ENCODE measurements at places on chromosomes 11 and 22. TPM values are rescaled to one million over a fixed set of nuclear protein-coding genes. Genes with fewer than 3 reads are reported as not detected.

Gene FOLR1
- total RNA-seq: not detected

Gene RTN4R
- total RNA-seq: 0.69 TPM

Gene SYT7
- 0.05 TPM for total RNA-seq

Gene BAIAP2L2
- 0.54 TPM for total RNA-seq

Gene RNF26
- 16.2 TPM for total RNA-seq

Gene IL18
- total RNA-seq: 1.5 TPM

Gene NPAS4
- not detected for total RNA-seq

Gene ALDH3B2
- not detected for total RNA-seq

Gene SIPA1
- 68.3 TPM for total RNA-seq

Gene RIMBP3B
- not detected for total RNA-seq

Gene OR4B1
- not detected for total RNA-seq

Gene CRYBA4
- total RNA-seq: not detected

Gene ALDH3B1
- 0.94 TPM for total RNA-seq

Gene RAB6A
- 101 TPM for total RNA-seq

Gene GLYATL2
- not detected for total RNA-seq

Gene OR5A1
- not detected for total RNA-seq

Gene DAGLA
- total RNA-seq: 4.3 TPM

Gene KCNQ1OT1
- 0.10 TPM for total RNA-seq

Gene BDNF
- total RNA-seq: 1.1 TPM

Gene KRTAP5-9
- total RNA-seq: 0.20 TPM

Gene GAB4
- not detected for total RNA-seq

Gene SOX10
- not detected for total RNA-seq

Gene PHLDA2
- total RNA-seq: 51.2 TPM

Gene SLCO2B1
- total RNA-seq: 0.15 TPM

Gene MRGPRX3
- not detected for total RNA-seq

Gene GLYAT
- total RNA-seq: not detected

Gene MYOD1
- not detected for total RNA-seq

Gene CD44
- 68.4 TPM for total RNA-seq

Gene C22orf31
- total RNA-seq: not detected

Gene ZNRD2
- total RNA-seq: 76.7 TPM

Gene PPARA
- total RNA-seq: 2.9 TPM

Gene CHRNA10
- not detected for total RNA-seq

Gene TMEM25
- 9.9 TPM for total RNA-seq

Gene MPEG1
- not detected for total RNA-seq

Gene GPR83
- not detected for total RNA-seq

Gene PDGFB
- total RNA-seq: 190 TPM

Gene OR8D4
- total RNA-seq: not detected

Gene TMEM121B
- total RNA-seq: 0.10 TPM

Gene GAS2L1
- 47.1 TPM for total RNA-seq

Gene RFPL3
- not detected for total RNA-seq
